ENCODE measurements at places on chromosomes 1 and 21. TPM values are rescaled to one million over a fixed set of nuclear protein-coding genes. Genes with fewer than 3 reads are reported as not detected.

Gene CSMD2
- total RNA-seq = not detected

Gene TLCD4
- total RNA-seq = not detected

Gene CCDC181
- not detected for total RNA-seq

Gene KCNA10
- not detected for total RNA-seq

Gene BEND5
- total RNA-seq = 5.6 TPM

Gene TTC24
- total RNA-seq = 8.1 TPM

Gene PRELP
- not detected for total RNA-seq

Gene PM20D1
- 1.2 TPM for total RNA-seq

Gene SYPL2
- not detected for total RNA-seq

- no peak for DNase-seq
- no peak overlapping the region for H3K4me3 ChIP-seq
- H3K4me1 ChIP-seq = peaks cover 36% of the 10 kb centered on the region
- H3K27me3 ChIP-seq = no peaks in the 10 kb centered on the region
Measured at GRCh38 chr1:211735208-211736170, 60.1 kb upstream of the NEK2 start.

DNA sequence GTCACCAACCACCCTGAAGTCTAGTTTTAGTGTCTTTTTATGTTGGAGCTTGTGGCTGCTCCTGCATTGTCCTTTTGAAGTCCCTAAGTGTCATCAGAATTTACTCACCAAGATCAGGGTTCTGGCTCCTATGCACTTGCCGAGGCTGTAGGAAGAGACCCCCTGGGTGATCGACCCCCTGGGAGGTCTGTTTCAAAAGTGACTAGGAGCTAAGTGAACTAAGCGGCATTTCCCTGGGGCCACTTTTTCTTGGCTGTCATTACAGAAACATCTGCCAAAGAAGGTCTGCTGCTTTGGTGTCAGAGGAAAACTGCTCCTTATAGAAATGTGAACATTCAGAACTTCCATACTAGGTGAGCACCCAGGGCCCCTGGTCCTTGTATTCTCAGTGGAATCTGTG lies 39.4 kb downstream of the ACTN2 start:
- H3K36me3 ChIP-seq = no peaks in the 10 kb centered on the region
- no peak overlapping the region for H3K27ac ChIP-seq
- no peaks in the 10 kb centered on the region for H3K4me1 ChIP-seq

DNA sequence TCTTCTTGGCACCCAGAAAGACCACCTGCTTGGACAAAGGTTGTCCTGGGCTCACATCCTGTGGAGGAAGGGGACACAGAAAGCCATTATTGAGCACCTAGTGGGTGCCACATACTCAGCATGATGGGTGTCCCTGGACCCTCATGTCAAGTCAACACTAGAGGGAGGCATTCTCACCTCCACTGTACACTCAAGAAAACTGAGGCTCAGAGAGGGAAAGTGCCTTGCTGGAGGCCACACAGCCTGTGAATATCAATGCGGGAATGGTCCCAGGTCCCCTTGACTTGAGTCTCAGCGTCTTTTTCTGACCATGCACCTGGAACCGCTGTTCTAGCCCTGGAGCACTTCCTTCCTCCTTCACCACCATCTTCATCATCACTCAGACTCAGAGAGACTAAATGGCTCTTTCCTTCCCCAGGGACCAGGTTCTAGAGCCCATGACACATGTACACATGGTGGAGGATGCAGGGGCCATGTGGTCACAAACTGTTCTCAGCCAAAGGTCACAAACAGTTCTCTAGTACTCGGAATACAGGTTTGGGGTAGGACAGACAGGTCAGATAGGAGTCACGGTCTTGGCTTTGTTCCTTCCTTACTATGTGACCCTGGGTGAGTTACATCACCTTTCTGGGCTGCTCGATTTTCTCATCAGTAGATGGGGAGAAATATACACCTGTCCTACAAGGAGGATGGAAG lies 89.2 kb upstream of the WNT4 start:
- H3K36me3 ChIP-seq = no peaks in the 10 kb centered on the region
- H3K4me3 ChIP-seq = no peak overlapping the region
- DNase-seq = no peak
- H3K27ac ChIP-seq = no peak overlapping the region
- H3K4me1 ChIP-seq = no peaks in the 10 kb centered on the region

DNA sequence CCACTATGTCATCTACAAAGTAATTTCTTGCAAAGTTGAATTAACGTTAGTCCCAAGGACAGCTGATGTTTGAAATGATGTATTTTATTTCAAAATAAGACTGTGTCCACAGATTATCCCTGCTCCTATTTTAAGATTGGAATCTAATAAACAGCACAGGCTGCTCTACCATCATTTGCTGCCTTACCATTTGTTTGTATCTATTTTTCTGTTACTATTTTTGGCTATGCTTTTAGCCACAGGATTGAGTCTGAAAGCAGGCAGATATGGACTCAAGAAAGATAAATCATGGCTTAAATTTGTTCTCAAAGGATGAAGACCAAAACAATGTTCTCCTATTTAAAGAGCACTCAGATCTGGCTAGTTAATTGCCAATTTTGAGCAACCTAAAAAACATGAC lies 105.3 kb downstream of the RGS2 start:
- H3K4me3 ChIP-seq = no peak overlapping the region
- H3K27ac ChIP-seq = no peak overlapping the region
- H3K27me3 ChIP-seq = no peaks in the 10 kb centered on the region
- H3K36me3 ChIP-seq = no peaks in the 10 kb centered on the region
- DNase-seq = no peak
- no peaks in the 10 kb centered on the region for H3K4me1 ChIP-seq

DNA sequence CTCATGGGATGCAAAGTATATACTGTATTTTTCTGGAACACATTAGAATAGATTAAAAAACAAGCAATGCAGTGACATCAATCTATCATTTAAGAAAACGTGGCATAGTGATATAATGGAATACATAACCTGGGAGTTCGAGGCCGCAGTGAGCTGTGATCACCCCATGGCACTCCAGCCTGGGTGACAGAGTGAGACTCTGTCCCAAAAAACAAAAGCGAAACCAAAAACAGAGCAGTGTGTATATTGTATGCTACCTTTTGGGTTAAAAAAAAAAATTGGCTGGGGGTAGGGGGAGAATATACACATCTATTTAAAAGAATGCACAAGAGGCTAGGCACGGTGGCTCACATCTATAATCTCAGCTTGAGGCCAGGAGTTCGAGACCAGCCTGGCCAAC lies 13.5 kb downstream of the SLC2A1 start:
- H3K4me1 ChIP-seq = peaks cover 99% of the 10 kb centered on the region
- H3K36me3 ChIP-seq = peaks cover 56% of the 10 kb centered on the region
- peak overlapping the region; percentile 16 for H3K4me3 ChIP-seq
- H3K27ac ChIP-seq = peak overlapping the region; percentile 55
- no peak for DNase-seq
- H3K27me3 ChIP-seq = no peaks in the 10 kb centered on the region

DNA sequence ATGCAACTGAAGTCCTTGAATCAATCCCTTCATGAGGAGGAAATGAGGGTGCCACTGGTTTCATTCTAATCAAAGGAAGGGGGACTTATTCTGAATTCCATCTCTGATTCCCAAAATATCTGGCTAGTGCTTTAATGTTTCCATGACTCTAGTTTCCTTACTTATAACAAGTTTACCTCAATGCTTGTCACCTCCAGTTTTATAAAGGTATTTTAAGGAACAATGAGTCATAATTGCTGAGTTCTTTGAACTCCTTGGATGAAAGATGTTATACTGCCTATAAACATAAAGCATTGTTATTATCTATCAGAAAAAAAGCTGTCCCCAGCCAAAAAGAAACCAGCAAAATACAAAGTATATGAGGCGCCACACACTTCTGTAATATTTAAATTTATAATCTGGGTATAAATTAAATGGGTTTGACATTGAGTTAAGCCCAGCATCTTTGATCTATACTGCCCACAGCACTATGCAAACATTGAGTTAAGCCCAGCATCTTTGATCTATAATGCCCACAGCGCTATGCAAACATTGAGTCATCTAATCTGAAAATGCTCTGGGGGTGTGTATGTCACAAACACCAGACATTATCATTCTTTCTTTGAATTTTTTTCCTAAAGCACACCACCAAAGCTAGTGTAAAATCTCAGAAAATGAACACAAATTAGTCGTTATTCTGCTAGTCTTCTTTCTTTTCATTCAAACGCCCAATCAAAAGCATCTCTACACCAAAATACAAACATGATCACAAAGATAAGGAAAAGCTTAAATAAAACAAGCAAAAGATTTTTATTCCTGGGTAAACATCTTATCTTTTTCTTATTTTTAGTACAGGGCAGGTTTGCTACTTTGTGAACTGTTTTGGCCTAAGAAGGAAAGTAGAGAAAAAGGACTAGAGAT lies 11.5 kb upstream of the CXADR start:
- DNase-seq = no peak
- H3K27ac ChIP-seq = no peak overlapping the region
- no peaks in the 10 kb centered on the region for H3K36me3 ChIP-seq
- no peaks in the 10 kb centered on the region for H3K27me3 ChIP-seq
- H3K4me1 ChIP-seq = no peaks in the 10 kb centered on the region

DNA sequence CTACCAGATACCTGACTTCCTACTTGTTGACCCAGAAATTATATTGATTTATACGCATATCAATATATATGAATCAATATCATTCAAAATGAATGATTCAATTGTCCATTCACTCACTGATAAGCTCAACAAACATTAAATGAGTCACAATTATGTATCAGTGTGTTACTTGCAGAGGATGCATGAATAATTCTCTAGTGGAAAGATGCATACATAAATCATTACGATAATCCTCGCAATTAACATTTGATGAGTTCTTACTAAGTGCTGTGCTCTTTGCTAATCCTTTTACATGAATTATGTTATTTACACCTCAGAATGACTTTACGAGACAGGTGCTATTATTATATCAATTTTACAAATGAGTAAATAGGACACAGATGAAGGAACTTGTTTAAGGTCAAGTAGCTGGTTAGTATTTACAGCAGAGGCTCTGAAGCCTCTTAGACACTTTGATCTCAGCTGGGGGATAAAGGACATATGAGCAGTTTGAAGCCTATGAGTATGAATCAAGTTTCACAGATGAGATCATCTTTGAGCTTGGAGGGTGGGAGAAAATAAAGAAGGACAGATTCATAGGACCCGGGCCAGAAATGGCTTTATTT lies 112.8 kb upstream of the ADAMTS5 start:
- no peaks in the 10 kb centered on the region for H3K4me1 ChIP-seq
- no peaks in the 10 kb centered on the region for H3K36me3 ChIP-seq
- DNase-seq = no peak
- H3K4me3 ChIP-seq = no peak overlapping the region
- H3K27ac ChIP-seq = no peak overlapping the region
- no peaks in the 10 kb centered on the region for H3K27me3 ChIP-seq

DNA sequence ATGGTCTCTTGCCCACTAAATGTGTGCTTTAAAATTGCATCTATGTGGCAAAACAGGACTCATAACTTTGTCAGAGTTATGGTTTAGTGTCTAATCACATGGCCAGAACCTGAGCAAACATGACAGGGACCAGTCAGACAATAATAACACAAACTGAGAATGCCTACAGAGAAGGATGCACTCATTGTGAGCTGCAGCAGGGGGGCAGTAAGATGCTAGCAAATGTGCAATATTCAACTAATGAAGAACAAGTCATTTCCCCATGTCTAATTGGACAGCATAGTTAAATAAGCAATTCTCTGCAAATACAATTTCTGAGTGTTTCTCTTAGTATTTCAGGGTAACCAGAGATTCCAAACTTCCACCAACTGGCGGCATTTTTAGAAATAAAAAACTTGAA lies 30.8 kb downstream of the SPAG17 start:
- no peaks in the 10 kb centered on the region for H3K4me1 ChIP-seq
- H3K27ac ChIP-seq = no peak overlapping the region
- H3K36me3 ChIP-seq = no peaks in the 10 kb centered on the region
- no peaks in the 10 kb centered on the region for H3K27me3 ChIP-seq
- no peak overlapping the region for H3K4me3 ChIP-seq
- no peak for DNase-seq

GRCh38 chr1:93613898-93614297 lies 67.7 kb downstream of the BCAR3 start:
- H3K27me3 ChIP-seq = no peaks in the 10 kb centered on the region
- H3K4me1 ChIP-seq = peaks cover 10% of the 10 kb centered on the region
- DNase-seq = no peak
- H3K4me3 ChIP-seq = no peak overlapping the region
- no peaks in the 10 kb centered on the region for H3K36me3 ChIP-seq

DNA sequence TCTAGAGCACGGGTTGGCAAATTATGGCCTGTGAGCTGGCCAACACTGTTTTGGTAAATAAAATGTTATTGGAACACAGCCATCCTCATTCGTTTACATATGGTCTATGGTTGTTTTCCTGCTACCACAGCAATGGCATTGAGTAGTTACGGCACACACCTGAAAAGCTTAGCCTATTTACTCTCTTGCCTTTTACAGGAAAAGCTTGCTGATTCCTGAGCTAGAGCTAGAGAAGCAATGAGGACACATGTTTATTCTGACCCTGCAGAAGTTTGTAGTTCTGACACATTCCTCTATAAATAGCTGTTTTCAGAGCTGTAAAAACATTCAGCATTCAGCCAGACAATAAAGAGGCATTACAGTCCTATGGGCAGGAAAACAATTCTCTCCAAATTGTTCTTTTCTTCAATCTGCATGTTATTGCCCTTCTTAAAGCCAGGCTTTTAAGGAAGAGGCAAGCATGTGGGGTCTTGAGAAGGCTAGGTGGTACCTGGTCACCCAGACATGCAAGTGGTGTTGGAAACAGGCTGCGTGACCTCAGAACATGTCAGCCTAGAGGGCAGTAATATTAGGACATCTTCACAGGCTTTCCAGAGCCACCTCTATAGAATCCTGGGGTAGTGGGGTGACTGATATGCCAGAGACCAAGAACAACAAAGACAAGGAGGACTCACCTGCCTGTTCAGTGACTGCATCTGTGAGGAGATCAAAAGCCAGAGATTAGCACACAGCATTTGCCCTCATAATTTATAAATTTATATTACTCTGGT lies 1.6 kb downstream of the FCRL2 start:
- DNase-seq = no peak
- H3K27ac ChIP-seq = no peak overlapping the region
- H3K4me1 ChIP-seq = no peaks in the 10 kb centered on the region
- no peak overlapping the region for H3K4me3 ChIP-seq
- H3K36me3 ChIP-seq = no peaks in the 10 kb centered on the region

- peaks cover 13% of the 10 kb centered on the region for H3K4me1 ChIP-seq
- no peak for DNase-seq
- H3K4me3 ChIP-seq = no peak overlapping the region
- H3K36me3 ChIP-seq = no peaks in the 10 kb centered on the region
Measured at GRCh38 chr1:46543761-46544560, 7.5 kb downstream of the KNCN start.

DNA sequence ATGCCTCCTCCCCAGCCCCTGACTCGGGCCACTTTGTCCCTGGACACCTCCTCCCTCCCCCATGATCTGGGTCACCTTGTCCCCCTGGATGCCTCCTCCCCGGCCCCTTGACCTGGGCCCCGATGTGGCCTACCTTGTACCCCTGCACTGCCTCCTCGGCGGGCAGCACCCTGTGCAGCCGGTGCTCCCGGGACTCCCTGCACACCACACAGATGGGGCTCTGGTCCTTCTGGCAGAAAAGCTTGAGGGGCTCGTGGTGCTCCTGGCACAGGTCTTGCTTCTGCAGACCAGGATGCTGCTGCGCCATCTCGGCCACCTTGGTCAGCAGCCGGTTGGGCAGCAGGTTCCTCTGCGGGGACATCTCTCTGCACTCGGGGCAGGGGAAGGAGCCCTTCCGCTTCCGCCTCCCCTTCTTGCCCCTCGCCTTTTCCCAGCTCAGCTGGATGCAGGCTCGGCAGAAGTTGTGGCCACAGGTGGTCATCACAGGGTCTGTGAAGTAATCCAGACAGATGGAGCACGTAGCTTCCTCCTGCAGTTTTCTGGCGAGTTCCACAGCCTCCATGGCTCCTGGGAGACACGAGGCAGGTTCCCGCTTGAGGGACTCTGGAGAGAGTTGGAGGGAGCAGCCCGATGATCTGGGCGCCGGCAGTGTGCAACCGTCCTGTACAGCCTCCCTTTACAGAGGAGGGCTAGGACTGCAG lies 2.0 kb downstream of the TRIM17 start:
- DNase-seq = no peak
- peaks cover 14% of the 10 kb centered on the region for H3K27me3 ChIP-seq
- no peak overlapping the region for H3K27ac ChIP-seq
- peaks cover 22% of the 10 kb centered on the region for H3K4me1 ChIP-seq
